AG08395 (cell line): ENCODE measurements at places on chromosomes 6 and 20.
A peak's percentile ranks its signal among the peaks of the same experiment; 100 is the strongest.

DNA sequence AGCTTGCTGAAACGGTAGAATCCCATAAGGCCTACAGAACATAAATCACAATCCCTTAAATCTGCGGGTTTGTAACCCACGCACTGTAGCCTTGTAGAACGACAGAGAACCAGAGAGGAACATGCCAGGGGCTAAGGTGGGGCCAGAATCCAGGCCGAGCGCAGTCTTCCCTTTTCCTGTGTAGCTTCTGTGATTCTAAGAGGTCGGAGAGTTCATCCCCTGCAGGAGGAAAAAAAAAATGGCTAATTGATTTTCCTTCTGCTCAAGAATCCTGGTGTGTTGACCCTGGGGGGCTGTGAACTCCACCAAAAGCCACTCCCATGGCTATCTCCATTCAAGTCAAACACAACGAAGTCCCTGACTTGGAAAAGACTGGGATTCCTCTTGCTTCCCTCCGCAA is 96.3 kb downstream of the SPTLC3 start:
- no peak for DNase-seq

- peak; percentile 75 for DNase-seq
These were observed 9.6 kb upstream of the SF3B5 start for GRCh38 chr6:144104898-144105487.

DNA sequence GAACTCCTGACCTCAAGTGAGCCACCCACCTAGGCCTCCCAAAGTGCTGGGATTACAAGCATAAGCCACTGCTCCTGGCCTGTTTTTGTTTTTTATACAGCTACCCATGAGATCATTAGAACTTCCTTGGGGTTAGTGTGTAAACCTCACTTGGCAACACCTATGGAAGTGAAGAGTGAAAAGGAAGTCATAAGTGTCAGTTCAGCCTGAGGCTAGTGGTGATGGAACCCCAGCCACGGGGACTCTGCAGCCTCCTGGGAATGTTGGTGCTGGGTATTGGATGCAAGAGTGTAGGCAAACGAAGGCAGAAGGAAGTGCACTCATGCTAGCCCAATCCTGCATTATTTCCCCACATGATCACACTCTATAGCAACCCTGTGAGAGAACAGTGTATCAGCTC is 33.6 kb upstream of the FUCA2 start:
- DNase-seq, result no peak

GRCh38 chr6:93806409-93807270 is 387.3 kb upstream of the EPHA7 start:
- no peak for DNase-seq

DNA sequence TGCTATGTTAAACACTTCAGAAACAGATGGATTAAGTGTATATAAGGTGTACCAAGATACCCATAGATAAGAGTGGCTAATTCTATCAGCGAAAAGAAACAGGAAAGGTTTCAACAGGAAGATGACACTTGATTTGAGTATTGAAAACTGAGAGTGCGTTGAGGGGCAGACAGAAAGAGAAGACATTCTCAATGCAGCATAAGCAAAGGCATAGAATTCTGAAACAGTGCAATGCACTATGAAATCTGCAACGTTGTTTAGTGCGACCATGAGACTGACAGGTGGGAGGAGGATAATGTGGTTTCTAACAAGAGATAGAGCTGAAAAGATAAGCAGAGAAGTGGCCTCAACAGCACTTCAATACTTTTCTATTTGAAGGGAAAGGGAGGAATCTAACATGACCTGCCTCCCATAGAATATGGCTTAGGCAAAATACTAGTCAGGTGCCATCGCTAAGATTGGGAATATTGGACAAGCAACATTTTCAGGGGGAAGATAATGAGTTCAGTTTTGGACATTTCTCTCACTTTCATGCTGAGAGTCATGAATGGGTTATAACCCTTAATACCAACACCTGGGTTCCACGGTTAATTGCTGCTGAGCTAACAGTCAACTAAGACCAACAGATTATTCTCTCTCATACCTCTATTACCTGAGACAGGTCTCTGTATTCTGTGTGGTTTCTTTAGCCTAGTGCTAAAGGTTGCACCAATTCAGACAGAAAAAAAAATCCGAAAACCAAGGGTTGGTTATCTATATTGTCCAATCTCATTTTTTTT is 312.9 kb upstream of the ARID1B start:
- DNase-seq, result no peak

DNA sequence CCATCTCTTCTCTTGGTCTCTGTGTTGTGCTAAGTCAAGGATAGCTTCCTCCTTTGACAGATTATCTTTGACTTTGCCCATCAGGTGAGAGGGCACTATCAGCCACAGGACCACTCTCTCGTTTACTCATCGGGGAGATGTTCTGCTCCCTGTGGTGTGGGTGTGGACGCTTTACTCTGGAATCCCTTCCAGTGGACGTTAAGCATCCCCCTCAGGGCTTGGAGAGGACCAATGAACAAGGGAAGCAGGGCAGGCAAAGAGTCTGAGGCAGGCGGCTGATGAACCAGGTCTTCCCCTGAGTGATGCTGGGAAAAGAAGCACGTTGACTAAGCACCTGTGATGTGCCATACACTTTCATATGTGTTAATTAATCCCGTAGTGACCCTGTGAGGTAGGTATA is 21.0 kb upstream of the RNF24 start:
- no peak for DNase-seq

DNA sequence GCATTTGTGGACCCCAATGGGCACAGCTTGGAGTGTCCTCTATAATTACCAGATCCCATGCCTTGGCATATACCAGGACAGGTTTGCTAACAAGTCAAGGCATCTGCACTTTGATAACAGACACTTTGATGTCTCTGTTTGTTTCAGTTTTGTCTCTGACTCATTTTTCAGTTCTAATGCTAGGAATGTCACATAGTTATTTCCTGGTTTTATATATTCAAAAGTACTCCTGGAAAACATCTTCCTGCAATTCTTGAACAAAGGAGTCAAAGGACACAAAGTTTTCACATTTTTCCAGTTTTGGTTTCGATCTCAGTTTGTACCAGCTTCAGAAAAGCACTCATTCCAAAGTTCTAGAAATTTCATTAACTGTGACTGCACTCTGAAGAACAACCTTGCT is 188.1 kb downstream of the FOXC1 start:
- DNase-seq, result no peak

DNA sequence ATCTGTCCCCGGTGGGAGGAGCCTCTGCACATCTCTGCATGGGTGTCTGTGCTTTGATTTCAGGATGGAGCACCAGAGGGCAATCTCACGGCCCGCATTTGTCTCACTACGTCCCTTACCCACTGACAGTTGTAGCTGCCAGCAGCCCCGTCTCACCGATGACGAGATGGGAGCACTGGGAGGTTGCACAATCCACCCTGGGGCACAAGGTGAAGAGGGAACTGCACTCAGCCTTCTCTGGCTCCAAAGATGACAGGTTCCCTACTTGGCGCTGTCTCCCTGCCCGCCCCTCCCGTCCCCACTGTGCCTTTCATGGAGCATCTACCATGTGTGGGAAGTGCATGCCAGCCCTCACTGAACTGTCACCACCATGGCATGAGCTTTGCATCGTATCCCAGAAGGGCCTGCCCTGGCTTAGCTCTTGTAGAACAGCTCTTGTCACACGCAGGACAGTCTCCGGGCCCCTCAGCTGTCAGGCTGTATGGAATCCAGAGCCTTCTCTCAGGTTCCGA is 99.9 kb upstream of the PMEPA1 start:
- DNase-seq, result peak; percentile 43

DNA sequence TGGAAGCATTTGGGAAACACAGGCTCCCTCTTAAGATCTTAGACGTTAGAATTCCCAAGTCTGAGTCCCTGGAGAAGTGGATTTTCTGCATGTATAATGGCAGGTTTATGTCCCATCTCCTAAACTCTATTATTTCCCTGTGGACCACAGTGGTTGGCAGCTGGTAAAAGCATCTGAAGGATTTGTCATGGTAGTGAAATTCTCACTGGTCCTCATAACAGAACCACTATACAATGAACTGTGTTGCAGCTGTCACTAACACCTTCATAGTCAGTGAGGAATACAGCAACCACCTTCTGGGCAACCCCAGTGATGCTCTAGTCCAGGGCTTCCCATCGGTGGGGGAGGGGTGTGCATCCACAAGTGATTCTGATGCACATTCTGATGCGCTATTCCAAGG is 396.9 kb downstream of the ZFAND3 start:
- DNase-seq, result no peak

DNA sequence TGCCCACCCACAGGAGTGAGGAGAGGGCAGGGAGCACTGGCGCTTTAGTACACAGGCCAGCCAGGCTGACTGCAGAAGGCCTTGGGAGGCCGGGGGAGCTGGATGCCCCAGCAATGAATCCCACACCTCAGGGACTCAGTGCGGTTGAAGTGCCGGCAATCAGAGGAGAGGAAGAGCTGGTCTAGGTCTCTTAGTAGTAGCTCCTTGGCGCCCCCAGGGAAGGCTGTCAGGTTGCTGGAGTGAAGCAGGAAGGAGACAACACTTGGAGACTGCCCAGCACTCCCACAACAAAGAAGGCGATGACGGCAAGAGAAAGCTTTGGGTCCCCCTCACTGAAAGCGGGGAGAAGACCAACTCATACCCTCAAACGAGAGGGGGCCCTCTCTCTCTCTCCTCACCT is 8.3 kb upstream of the TNXB start:
- no peak for DNase-seq

DNA sequence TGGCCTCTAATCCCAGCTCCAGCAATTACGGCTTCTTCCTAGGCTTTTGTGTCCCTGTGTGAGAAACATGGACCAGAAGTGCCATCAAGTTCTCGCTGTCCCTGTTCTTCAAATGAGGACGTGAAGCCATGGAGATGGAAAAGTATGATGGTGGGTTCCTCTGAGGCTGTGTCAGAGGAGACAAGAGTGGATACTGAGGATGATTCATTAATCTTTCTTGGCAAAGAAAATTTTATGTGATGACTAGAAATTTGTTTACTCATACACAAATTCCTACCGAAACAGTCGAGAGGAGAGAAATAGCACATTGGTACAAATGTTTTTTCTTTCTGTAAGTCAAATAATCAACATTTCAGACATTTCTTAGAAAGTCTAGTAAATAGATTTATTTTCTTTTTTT is 35.0 kb upstream of the PNRC1 start:
- peak; percentile 37 for DNase-seq

GRCh38 chr20:22931653-22932608 is 103.2 kb upstream of the SSTR4 start:
- no peak for DNase-seq

DNA sequence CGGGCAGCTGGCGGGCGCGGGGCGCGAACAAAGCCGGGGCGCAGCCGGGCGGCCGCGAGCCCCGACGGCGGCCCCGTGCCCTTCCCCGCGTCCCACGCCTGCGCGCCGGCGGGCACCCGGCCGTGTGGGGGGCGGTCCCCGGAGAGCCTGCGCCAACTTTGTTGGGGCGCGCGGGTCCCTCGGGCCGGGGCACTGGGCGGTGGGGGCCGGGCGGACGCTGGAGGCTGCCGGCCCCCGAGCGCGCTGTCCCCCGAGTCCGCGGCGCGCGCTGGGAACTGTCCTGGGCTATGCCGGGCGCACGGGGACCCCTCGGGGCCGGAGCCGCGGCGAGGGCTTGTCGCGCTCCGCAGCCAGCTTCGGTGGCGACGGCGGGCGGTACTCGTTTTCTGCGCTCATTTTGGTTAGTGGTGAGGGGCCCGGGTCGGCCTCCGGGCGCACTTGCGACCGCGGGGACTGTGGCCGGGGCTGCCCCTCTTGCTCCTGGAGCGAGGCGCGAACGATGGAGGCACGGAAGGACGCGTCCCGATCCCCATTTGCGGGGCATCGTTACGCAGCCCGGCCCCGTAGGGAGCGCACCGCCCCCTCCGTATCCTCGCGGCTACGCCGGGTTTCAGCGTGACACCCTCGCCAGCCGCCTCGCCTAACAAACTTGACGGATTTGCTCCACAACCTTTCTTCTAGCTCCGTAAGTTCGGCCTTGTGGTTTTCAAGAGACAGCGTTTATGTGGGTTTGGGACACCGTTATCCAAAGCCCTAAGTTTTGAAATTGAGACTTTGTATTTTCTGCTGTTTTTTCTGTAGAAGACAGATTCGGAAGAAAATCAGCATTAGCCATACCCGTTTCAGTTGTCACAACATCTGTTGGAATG is 622 bp downstream of the SS18L1 start:
- DNase-seq, result peak; percentile 80

DNA sequence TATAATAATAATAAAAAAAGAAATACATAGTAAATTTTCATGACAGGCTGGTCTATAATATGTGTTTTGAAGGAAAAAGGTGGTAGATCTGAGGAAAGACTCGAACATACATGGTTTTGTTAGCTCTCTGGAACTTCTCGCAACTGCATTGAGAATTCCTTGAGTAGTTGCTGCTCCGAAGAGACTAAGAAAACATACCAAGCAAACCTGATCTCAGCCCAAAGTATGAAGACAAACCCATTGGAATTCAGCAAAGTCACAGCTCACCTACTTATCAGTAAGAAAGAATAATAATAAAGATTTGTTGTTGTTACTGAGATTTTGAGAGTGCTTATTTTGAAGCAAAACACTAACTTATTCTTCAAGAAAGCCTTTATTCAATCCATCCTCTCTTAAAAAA is 1107.1 kb upstream of the EYS start:
- DNase-seq, result no peak

DNA sequence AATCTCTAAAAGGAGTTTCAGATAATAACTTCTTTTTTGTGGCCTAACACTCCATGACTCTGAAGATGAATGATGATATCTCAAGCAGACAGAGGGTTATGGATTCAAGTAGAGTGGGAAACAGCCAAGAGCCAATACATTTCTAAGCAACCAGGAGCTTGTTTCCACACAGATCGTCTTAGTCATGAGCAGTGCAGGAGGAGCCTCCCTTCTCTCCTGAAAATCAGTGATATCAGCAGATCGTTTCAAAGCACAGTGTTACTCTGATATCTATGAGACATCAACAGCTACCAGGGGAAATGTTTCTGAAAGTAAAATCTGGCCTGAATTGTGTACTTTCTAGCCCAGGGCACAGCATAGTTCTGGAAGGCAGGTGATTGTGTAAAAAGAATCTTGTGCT is 11.5 kb downstream of the ADGRG6 start:
- peak; percentile 19 for DNase-seq

- DNase-seq, result no peak
These were observed 2.2 kb downstream of the ZNFX1 start for GRCh38 chr20:49275636-49276035.

DNA sequence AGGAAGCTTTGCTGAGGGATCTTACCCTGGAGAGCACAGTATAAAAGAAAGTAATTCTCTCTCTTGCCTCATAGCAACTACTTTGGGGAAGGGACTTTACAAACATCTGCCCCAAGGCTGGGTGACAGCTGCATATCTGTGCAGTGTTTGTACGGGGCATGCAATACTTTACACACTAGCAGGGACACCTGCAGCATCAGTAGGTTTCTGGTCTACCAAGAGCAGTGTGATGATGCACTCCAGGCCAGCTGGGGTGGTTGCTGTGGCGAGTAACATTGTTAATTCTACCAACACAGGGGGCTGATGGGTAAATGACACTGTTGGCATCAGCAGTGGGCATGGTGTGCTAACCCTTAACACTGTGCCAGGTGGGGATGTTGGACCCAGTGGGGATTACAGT is 48.0 kb downstream of the ADTRP start:
- DNase-seq, result no peak
